ENCODE measurements at places on chromosomes 1 and 21. TPM values are rescaled to one million over a fixed set of nuclear protein-coding genes. Genes with fewer than 3 reads are reported as not detected.

Gene S100A3
- total RNA-seq: 3.3 TPM

Gene ZNF691
- total RNA-seq: 7.5 TPM

Gene MMP23B
- total RNA-seq: 9.5 TPM

Gene LYPLAL1
- 57.9 TPM for total RNA-seq

Gene UBE2J2
- total RNA-seq: 41.5 TPM

Gene CFHR2
- total RNA-seq: not detected

Gene ADSS2
- total RNA-seq: 8.5 TPM
